ENCODE measurements at places on chromosomes 16 and 17. TPM values are rescaled to one million over a fixed set of nuclear protein-coding genes. Genes with fewer than 3 reads are reported as not detected.

DNA sequence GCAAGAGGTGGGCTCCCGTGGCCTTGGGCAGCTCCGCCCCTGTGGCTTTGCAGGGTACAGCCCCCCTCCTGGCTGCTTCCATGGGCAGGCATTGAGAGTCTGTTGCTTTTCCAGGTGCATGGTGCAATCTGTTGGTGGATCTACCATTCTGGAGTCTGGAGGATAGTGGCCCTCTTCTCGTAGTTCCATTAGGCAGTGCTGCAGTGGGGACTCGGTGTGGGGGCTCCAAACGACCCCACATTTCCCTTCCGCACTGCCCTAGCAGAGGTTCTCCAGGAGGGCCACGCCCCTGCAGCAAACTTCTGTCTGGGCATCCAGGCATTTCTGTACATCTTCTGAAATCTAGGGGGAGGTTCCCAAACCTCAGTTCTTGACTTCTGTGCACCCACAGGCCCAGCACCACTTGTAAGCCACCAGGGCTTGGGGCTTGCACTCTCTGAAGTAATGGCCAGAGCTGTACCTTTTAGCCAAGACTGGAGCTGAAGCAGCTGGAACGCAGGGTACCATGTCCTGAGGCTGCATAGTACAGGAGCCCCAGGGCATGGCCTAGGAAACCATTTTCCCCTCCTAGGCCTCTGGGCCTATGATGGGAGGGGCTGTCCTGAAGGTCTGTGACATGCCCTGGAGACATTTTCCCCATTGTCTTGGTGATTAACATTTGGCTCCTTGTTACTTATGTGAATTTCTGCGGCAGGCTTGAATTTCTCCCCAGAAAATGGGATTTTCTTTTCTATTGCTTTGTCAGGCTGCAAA, 6.0 kb downstream of the PRKAR1A start:
- DNase-seq = no peak
- no peak overlapping the region for H3K27ac ChIP-seq
- H3K4me1 ChIP-seq = peaks cover 51% of the 10 kb centered on the region
- H3K27me3 ChIP-seq = no peaks in the 10 kb centered on the region
- H3K4me3 ChIP-seq = no peak overlapping the region

- peaks cover 19% of the 10 kb centered on the region for H3K27me3 ChIP-seq
- peak; percentile 73 for DNase-seq
- H3K27ac ChIP-seq = no peak overlapping the region
- peak overlapping the region; percentile 53 for H3K4me3 ChIP-seq
Measured at GRCh38 chr17:75412455-75413317, 7.2 kb upstream of the GRB2 start.

- no peak for DNase-seq
- peaks cover 3% of the 10 kb centered on the region for H3K27me3 ChIP-seq
- H3K36me3 ChIP-seq = no peaks in the 10 kb centered on the region
- H3K4me1 ChIP-seq = no peaks in the 10 kb centered on the region
- no peak overlapping the region for H3K4me3 ChIP-seq
Measured at GRCh38 chr16:46427340-46428107, 193.7 kb downstream of the SHCBP1 start.

- peak; percentile 76 for DNase-seq
- no peaks in the 10 kb centered on the region for H3K27me3 ChIP-seq
- peaks cover 2% of the 10 kb centered on the region for H3K36me3 ChIP-seq
- H3K4me3 ChIP-seq = peak overlapping the region; percentile 58
- H3K27ac ChIP-seq = peak overlapping the region; percentile 91
Measured at GRCh38 chr16:21646721-21647561, 5.5 kb downstream of the IGSF6 start.

- H3K27me3 ChIP-seq = no peaks in the 10 kb centered on the region
- peaks cover 69% of the 10 kb centered on the region for H3K4me1 ChIP-seq
- H3K36me3 ChIP-seq = peaks cover 18% of the 10 kb centered on the region
- DNase-seq = peak; percentile 48
- peak overlapping the region; percentile 79 for H3K4me3 ChIP-seq
Measured at GRCh38 chr17:40531051-40531991, 29.9 kb upstream of the TNS4 start.

- DNase-seq = peak; percentile 46
- H3K4me1 ChIP-seq = peaks cover 57% of the 10 kb centered on the region
- no peaks in the 10 kb centered on the region for H3K27me3 ChIP-seq
- no peaks in the 10 kb centered on the region for H3K36me3 ChIP-seq
- peak overlapping the region; percentile 89 for H3K4me3 ChIP-seq
Measured at GRCh38 chr17:82300707-82301270, 16.6 kb downstream of the CD7 start.

GRCh38 chr16:29860218-29860617, 2.8 kb downstream of the CDIPT start:
- H3K27me3 ChIP-seq = no peaks in the 10 kb centered on the region
- H3K4me3 ChIP-seq = no peak overlapping the region
- no peak for DNase-seq

Gene DOC2A
- total RNA-seq = 1.2 TPM

Gene RMI2
- 65.2 TPM for total RNA-seq
